Naive thymus-derived CD8-positive, alpha-beta T cell (primary cell): ENCODE measurements at places on chromosomes 13 and 19. TPM values are rescaled to one million over a fixed set of nuclear protein-coding genes. Genes with fewer than 3 reads are reported as not detected.
A peak's percentile ranks its signal among the peaks of the same experiment; 100 is the strongest.

F7 gene
- 0.36 TPM for total RNA-seq

GRCh38 chr13:22336460-22336859 is 665.6 kb downstream of the FGF9 start:
- H3K4me3 ChIP-seq, result no peak overlapping the region
- no peaks in the 10 kb centered on the region for H3K27me3 ChIP-seq

ADGRL1 gene
- total RNA-seq, result 28.0 TPM

DNA sequence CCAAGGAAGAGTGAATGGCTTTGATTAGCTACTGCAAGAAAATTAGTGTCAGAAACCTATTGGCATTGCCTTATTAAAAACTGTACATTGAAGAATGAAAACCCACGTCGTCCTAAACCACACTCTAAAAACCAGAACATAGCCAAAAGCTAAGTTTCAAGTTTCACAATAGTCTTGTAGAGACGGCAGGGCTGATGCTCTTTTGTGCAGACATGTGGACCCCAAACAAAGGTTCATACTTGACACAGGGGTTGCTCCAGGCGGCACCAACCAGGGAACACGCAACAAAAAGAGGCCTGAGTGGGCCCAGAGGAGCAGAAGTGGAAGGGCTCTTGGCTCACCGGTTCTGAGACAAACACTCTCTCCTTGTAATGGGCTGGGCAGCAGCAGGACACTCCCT is 28.6 kb upstream of the MIR17HG start:
- no peak overlapping the region for H3K27ac ChIP-seq
- H3K4me1 ChIP-seq, result peaks cover 15% of the 10 kb centered on the region
- no peak for DNase-seq

DNA sequence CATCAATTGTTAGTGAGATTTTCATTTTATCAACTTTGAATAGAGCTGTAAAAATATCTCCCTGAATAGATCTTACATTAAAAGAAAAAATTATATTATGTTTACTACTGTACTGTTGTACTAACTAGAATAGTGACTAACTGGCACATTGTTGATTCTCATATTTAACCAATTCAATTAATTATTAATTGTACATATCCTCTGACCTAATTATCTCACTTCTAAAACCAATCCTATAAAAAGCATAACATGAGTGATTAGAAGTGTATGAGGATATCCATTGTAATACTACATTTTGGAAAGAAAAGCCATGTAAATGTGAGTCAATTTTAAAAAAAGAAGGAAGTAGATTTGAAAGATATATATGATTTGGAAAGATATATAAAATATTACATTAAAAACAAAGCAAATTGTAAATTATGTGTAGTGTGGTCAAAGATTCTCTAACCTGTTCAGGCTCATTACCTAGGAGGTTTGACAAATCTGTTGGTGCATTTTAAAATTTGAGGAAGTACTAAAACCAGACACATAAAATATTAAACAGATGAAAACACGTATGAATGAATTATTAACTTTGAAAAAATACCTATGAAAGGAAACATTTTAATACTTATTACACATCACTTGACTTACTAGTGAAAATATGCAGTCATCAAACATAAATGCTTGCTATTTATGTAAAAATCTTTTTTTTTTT is 829.8 kb upstream of the SLC10A2 start:
- no peaks in the 10 kb centered on the region for H3K27me3 ChIP-seq
- no peak overlapping the region for H3K27ac ChIP-seq
- H3K4me1 ChIP-seq, result no peaks in the 10 kb centered on the region
- H3K4me3 ChIP-seq, result no peak overlapping the region
- no peak for DNase-seq

GRCh38 chr13:39985071-39985470 is 329.6 kb downstream of the COG6 start:
- H3K27ac ChIP-seq, result no peak overlapping the region
- H3K4me3 ChIP-seq, result no peak overlapping the region
- no peaks in the 10 kb centered on the region for H3K27me3 ChIP-seq
- peaks cover 11% of the 10 kb centered on the region for H3K36me3 ChIP-seq
- DNase-seq, result no peak

CEACAM1 gene
- 1.3 TPM for total RNA-seq

DNA sequence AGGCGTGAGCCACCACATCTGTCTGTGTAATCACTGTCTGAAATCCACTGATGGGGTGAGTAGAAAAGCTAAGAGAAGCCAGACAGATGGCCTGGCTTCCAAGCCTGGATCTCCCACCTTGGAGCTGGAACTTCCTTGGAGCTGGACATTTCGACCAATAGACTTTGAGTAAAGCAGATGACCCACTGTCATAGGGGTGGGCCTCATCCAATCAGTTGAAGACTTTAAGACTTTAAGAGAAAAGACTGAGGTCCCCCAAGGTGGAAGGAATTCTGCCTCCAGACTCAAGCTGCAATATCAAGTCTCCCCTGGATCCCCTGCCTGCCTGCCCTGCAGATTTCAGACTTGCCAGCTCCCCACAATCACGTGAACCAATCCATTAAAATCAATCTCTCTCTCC is 20.7 kb downstream of the VSTM1 start:
- no peak for DNase-seq
- H3K4me3 ChIP-seq, result no peak overlapping the region
- no peak overlapping the region for H3K27ac ChIP-seq
- H3K36me3 ChIP-seq, result no peaks in the 10 kb centered on the region
- H3K4me1 ChIP-seq, result no peaks in the 10 kb centered on the region
- H3K27me3 ChIP-seq, result peaks cover 28% of the 10 kb centered on the region

- H3K36me3 ChIP-seq, result peaks cover 39% of the 10 kb centered on the region
- no peak overlapping the region for H3K27ac ChIP-seq
- no peaks in the 10 kb centered on the region for H3K27me3 ChIP-seq
- DNase-seq, result no peak
- H3K4me1 ChIP-seq, result peaks cover 12% of the 10 kb centered on the region
Measured at GRCh38 chr13:45966715-45967114, 85.8 kb downstream of the ZC3H13 start.

DNA sequence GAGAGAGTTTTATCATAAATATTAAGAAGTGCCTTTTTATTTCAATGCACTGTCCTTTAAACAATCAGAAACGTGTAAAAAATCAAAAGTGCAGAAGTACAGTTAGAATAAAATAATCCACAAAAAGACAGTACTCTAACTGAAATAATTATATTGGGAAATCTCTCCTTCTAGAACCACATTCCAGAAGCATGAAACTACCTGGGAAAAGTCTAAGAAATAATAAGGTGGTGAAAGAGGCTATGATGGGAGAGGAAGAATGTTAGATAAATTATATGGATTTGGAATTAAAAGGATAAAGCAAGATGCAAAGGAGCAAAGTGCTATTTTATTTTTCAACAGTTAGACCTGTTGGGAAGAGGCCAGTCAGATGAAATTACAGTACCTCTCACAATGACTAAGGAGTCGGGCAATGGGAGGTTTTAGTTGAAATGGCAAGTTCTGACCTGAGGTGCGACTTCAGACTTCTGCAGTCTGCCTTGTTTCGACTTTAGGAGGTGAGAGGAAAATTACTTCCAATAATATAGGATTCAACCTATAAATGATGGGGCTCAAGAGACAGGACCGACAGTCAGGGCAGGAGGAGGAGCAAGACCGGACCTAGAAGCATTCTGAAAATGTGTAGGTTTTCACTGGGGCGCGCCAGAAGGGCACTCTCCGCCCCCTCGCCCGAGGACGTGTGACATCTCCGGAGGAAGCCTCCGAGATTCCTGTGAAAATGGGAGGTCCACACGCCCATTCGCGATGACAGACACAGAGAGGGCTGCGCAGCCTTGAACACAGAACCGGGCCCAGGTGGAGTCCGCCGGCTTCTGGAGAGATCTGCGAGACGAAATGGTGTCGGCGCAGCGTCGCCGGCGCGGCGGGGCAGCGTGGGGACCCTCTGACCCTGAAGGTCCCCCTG is 717 bp downstream of the SPRYD7 start:
- H3K27ac ChIP-seq, result peak overlapping the region; percentile 78
- peak overlapping the region; percentile 97 for H3K4me3 ChIP-seq
- no peaks in the 10 kb centered on the region for H3K27me3 ChIP-seq
- no peaks in the 10 kb centered on the region for H3K36me3 ChIP-seq

RXFP2 gene
- total RNA-seq, result not detected

- no peaks in the 10 kb centered on the region for H3K36me3 ChIP-seq
- DNase-seq, result no peak
- no peaks in the 10 kb centered on the region for H3K27me3 ChIP-seq
Measured at GRCh38 chr13:72221276-72221962, 354.4 kb upstream of the DACH1 start.

- peak overlapping the region; percentile 71 for H3K27ac ChIP-seq
- H3K36me3 ChIP-seq, result peaks cover 42% of the 10 kb centered on the region
- H3K4me3 ChIP-seq, result peak overlapping the region; percentile 28
- DNase-seq, result no peak
Measured at GRCh38 chr19:10116085-10116865, 3.4 kb downstream of the EIF3G start.

PSG2 gene
- total RNA-seq, result not detected

PLIN4 gene
- total RNA-seq, result 0.36 TPM

ZSWIM9 gene
- 9.4 TPM for total RNA-seq
